Vagina (tissue), 2 donors: ENCODE measurements at places on chromosomes 4 and X. TPM values are rescaled to one million over a fixed set of nuclear protein-coding genes. Genes with fewer than 3 reads are reported as not detected.

The GAGE12F gene
- total RNA-seq, result not detected

The ARHGEF9 gene
- 10.3 TPM for total RNA-seq

The SYTL5 gene
- 1.2 TPM for total RNA-seq

The CTAG1B gene
- not detected for total RNA-seq

The CCNG2 gene
- 31.4 TPM for total RNA-seq

The LIMCH1 gene
- total RNA-seq, result 17.9 TPM

The MAGEC3 gene
- not detected for total RNA-seq

The OCIAD1 gene
- 72.4 TPM for total RNA-seq

The LDB2 gene
- total RNA-seq, result 70.0 TPM

The PABPC4L gene
- total RNA-seq, result 3.7 TPM

The LONRF3 gene
- 9.8 TPM for total RNA-seq

The IL2RG gene
- 4.2 TPM for total RNA-seq

The SUPT20HL2 gene
- total RNA-seq, result not detected

The ASMTL gene
- total RNA-seq, result 31.7 TPM

The MAGEA12 gene
- not detected for total RNA-seq

The WDFY3 gene
- total RNA-seq, result 67.8 TPM

The TMEM31 gene
- not detected for total RNA-seq

The GALNTL6 gene
- 0.74 TPM for total RNA-seq

The LRIT3 gene
- not detected for total RNA-seq
